Thyroid gland (tissue), 4 donors: ENCODE measurements at places on chromosomes 5 and 9. TPM values are rescaled to one million over a fixed set of nuclear protein-coding genes. Genes with fewer than 3 reads are reported as not detected.

DNA sequence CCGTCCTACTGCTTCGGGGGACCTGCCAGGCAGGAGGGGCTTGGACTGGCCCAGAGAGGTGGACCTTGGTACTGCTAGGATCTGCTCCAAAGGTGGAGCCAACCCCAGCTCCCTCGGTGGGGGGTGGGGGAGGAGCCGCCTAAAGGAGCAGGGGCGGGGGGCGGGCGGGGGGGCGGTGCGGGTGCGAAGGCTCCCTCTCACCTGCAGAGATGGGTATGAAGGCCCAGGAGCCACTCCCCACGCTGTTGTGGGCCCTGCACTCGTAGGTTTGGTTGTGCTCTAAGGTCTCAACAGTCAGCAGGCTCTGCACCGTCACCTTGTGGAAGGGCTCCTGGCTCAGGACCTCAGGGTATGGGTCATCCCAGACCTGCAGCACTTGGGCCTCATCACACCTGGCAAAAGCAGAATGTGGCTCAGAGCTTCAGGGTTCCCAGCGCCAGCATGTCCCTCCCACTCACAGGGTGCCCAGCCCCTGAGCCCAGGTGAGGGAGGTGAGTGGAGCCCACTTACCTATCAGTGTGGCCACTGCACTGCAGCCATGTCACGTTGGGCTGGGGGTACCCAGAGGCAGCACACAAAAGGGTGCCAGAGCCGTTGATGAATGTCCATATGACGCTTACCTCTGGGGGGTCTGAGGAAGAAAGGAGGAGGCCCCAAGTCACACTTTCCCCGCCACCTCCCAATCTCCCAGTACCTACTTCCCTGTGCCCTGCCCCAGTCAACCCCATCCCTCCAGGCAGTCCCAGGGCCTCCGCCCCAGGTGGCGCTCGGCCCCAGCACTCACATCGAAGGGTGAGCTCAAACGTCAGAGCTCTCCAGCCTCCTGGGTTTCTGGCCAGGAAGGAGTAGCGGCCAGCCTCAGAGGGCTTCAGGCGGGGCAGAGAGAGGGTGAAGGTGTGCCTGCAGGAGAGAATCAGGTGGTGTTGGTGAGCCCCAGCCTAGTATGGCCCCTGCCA, 16.4 kb downstream of the CSF1R start:
- no peak for DNase-seq

DNA sequence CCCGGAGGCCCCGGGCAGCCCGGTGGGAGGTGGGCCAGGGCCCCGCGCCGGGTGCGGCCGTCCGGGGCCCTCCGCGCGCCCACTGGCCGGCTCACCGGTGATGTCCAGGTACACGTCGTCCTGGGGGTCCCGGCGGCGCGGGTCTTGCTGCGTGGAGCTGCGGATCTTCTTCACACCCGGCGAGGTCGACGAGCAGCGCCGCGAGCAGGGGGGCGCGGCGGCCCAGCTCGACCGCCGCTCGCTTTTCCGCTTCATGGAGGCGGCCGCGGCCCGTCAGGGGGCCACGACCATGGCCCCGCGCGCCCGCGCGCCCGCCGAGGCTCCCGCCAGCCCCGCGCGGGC, 548 bp downstream of the CDC14B start:
- DNase-seq: no peak

DNA sequence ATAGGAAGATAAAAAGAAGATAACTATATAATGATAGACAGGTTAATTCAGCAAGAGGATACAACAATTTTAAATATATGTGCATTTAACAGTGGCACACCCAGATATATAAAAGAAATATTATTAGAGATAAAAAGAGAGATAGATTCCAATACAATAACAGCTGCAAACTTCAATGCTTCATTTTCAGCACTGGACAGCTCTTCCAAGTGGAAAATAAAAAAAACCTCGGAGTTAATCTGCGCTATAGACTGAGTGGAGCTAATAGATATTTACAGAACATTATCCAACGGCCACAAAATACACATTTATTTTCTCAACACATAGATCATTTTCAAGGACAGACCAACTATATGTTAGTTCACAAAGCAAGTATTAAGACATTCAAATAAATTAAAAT, 1229.5 kb upstream of the CDH6 start:
- DNase-seq: no peak

PLAC8L1 gene
- not detected for total RNA-seq

DNA sequence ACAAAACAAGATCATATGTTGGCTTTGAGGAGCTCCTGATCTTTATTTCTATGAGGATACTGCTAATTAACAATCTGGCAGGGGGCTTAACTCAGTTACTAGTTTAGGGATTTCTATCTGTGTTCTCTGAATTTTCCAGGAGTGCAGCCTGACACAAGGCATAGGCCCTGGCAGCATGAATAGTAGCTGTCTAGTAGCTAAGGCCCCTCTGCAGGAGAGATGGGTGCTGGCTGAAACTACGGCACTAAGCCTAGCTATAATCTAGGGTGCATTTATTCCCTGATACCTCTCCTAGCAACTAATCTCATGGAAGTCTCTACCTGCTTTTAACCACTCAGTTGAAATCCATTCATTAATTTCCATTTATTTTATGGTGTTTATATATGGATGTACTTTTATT, 268.2 kb downstream of the TMEM232 start:
- no peak for DNase-seq

GRCh38 chr5:134945041-134945440, 22.7 kb upstream of the CATSPER3 start:
- no peak for DNase-seq

- no peak for DNase-seq
Observed at GRCh38 chr5:65912311-65912710, 14.1 kb upstream of the ERBIN start.

MOB3B gene
- 17.6 TPM for total RNA-seq

SPRY4 gene
- total RNA-seq: 11.7 TPM

DNA sequence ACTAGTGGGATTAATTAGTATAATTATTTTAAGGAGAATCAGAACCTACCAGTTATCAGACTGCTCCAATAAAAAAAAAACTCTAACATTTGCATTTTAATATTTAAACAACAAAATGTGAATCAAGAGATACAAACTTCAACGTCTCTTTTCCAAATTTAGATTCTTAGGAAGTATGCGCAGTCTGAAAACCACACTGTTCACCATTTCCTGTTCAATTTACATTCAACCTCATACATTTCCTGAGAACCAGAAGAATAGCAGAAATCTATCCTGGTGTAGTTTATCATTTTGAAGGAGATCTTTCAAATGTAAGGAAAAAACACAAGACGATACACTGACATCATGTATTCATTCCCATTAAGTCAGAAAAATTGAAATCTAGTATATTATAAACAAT, 869.2 kb downstream of the EFNA5 start:
- DNase-seq: no peak

DNA sequence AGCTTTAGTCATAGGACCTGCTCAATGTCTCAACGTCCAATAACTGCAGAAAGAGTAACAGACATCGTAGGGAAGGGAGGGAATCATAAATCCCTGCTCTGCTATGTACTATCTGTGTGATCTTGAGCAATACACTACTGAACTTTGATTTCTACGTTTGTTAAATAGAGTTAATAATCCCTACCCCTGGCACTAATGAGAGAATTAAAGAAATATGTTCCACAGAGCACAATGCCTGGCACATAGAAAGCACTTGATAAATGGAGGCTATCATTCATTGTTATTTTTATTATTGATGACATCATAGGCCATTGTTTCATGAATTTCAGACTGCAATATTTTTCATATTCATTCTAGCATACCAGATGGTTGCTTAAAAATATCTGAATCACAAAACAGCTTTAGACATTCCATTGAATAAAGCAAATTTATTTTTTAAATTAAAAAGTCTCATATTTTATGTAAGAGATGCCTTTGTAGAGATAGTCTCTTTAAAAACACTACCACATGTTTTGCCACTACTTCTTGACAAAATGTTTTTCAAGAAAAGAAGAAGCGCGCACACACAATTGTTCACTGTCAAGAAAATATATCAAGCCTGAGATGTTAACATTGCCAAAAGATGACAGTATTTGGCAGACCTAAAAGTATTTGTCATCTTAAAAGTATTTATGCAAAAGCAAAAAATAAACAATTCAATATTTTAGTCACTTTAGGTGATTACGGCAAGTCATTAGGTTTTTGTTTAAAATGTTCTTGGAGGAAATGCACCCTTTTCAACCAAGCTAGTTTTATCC, 108.5 kb downstream of the EBF1 start:
- no peak for DNase-seq

DNA sequence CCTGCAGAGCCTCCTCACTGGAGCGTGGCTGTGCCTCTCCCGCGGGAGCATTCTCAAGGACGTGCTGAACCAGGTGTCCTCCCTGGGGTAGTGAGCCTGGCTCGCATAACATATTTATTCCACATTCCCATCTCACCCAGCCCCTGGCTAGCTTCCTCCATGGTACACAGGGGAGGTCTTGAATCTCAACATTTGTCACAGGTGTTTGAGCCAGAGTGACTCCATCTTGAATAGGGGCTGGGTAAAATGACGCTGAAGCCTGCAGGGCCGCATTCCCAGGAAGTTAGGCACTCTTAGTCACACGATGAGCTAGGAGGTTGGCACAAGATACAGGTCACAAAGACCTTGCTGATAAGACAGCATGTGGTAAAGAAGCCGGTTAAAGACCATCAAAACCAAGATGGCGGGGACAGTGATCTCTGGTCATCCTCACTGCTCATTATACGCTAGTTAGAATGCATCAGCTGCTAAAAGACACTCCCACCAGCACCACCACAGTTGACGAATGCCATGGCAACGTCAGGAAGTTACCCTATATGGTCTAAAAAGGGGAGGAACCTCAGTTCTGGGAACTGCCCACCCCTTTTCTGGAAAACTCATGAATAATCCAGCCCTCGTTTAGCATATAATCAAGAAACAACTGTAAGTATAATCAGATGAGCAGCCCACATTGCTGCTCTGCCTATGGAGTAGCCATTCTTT, 273.8 kb upstream of the IRX4 start:
- DNase-seq: no peak

NAIP gene
- 64.8 TPM for total RNA-seq

GRCh38 chr5:26791021-26791420, 247.4 kb downstream of the CDH9 start:
- no peak for DNase-seq

DNA sequence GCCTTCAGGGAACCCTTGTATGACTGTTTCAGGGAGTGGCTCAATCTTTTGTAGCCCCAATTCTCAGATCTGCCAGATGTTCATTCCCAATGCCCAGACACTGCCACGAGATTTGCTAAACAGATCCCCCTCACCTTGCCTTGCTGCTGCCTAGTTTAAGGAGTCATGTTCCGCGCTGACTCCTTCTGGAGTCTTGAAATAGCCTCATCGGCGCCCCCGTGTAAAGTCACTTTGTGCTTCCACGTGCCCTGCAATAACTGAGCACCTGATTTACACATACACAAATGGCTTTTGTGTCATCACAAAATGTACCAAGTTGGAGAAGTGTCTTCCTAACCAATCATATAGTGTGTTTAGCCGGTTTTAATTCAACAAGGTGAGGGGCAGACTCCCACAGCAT, 62.3 kb downstream of the PRRT1B start:
- no peak for DNase-seq

MTAP gene
- total RNA-seq: 19.9 TPM
